ENCODE measurements at places on chromosomes 11 and 22.

- peak; percentile 97 for DNase-seq
Measured at GRCh38 chr11:64854534-64855502, 10.4 kb upstream of the CDC42BPG start.

GRCh38 chr11:33162831-33163230 is 1.6 kb upstream of the CSTF3 start:
- no peak for DNase-seq

- DNase-seq, result no peak
Measured at GRCh38 chr11:1109918-1110705, 35.4 kb downstream of the MUC2 start.

DNA sequence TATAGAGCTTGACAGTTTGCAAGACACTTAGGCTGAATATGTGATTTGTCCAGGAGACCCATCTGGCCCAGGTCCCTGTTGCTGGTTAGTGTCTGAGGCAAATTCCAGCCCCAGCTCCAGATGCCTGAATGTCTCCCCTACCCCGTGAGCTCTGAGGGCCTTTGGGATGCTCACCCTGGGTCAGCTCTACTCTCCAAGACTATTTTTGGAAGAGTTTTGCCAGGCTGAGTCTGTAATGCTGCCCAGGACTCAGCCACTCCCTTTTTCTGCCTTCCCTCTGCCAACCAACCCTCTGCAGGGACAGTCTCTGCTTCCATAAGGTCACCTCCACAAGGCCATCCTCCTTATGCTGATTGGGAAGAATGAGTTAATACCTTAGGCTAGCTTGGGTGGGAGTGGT is 66.3 kb downstream of the CABIN1 start:
- DNase-seq, result no peak

GRCh38 chr22:30221121-30221992 is 25.2 kb downstream of the LIF start:
- no peak for DNase-seq

GRCh38 chr22:46297151-46297812 is 612 bp downstream of the GTSE1 start:
- DNase-seq, result no peak

DNA sequence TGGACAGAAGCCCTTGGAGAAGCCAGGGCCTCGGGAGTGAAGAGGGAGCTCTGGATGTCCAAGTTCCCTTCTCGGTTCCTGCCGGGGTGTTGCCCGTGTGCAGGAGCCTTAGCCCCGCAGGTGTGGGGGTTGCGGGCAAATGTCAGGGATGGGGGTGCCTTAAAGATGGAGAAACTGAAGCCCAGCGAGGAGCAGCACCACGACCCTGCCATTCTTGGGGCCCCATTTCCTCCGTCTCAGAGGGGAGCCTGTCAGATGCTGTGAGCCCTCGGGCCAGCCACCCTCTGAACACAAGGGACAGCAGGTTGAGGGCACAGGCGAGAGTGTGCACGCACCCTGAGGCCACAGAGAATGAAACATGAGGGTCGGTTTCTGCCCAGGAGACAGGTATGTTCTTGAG is 6.3 kb downstream of the OSBPL5 start:
- DNase-seq, result no peak

- no peak for DNase-seq
Measured at GRCh38 chr11:125763483-125763882, 15.1 kb downstream of the PATE2 start.

DNA sequence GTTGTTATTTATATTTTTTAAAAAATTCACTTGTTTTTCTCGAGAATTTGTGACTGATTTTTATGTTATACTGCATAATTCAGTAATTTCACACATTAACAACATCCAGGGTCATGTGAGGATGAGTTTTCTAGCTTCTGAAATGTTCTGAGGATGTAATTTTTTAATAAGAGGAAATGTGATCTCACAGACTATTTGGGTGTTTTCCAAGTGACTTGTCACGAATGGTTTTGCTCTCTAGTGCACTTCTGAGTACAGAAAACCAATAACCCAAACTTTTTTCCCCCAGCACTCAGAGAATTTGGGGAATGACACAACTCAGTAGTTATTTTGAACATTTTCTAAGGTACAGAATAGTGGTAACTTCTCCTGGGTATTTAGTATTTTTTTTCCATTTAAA is 821.1 kb upstream of the ARHGAP42 start:
- no peak for DNase-seq

GRCh38 chr11:118211006-118211405 is 13.8 kb downstream of the JAML start:
- DNase-seq, result no peak

DNA sequence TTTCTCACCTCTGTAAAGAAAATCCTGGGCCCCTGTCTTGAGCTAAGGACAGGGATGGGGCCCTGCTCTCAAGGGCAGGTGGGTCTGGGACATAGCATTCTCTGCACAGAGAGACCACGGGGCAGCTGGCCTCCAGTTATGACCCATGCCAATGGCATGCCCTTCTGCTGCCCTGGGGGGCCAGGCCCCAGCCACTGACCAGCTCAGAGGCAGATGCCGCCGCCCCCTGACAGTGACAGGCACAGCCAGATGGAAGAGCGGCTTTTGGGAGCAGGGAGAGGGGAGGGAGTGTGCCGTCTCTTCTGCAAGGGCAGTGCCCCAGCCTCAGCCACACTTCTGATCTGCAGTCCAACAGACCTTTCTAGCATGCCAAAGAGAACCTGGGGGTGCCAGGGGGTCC is 114.8 kb upstream of the NAV2 start:
- DNase-seq, result peak; percentile 73

DNA sequence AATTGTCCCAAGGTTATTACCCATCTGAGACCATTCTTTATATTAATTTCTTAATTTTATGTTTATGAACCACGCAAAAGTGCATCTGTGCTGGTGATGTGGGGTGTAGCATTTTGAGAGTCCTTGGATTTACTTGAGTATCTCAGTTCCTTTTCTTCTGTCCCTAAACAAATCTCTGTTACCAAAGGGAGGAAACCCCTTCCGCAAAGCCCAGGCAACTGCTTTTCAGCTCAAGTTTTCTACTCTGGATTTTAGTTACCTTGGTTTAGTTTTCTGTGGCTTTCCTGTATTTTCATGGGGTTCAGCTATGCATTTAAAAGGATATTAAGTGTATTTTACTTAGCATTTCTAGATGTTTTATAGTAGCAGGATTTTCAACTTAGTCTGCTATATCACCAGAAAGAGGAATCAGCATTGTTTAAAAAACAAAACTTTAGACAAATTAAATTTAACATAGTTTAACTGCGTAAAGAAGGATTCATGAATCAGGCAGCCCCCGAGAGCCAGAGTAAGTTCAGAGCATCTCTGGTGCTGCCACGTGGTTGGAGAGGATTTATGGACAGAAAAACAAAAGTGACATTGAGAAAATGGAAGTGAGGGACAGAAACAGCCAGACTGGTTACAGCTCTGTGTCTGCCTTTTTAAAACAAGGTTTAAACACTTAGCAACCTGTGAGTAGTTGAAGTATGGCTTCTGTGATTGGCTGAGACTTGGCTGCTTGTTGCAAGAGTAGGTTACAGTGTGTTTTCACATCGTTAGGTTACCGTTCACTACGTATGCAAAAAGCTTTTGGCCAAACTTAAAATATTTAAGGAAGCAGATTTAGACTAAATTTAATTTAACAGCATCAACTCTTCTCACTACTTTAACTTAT is 9.6 kb downstream of the ADM start:
- DNase-seq, result no peak

DNA sequence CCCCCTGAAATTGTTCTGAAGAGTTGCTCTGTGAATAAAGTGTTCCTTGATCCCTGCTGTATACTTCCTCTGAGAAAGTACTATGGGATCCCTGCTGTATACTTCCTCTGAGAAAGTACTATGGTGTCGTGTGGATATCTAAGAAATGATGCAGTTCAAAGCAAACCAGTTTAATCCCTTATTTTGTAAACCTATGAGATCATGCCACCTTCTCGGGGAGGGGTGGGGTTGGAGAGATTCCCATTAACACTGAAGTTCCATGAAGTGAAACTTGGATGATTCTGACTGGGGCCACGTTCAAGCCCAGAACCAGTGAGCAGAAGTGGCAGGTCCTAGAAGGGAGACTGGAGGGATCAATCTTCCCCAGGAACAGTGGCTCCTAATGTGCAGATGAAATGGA is 13.0 kb upstream of the TP53AIP1 start:
- no peak for DNase-seq

- DNase-seq, result no peak
Measured at GRCh38 chr11:35427071-35427470, 7.7 kb upstream of the SLC1A2 start.

GRCh38 chr11:37657645-37658044 is 1059.6 kb upstream of the RAG2 start:
- DNase-seq, result no peak

GRCh38 chr22:43199541-43199940 is 12.6 kb upstream of the TTLL12 start:
- DNase-seq, result no peak

DNA sequence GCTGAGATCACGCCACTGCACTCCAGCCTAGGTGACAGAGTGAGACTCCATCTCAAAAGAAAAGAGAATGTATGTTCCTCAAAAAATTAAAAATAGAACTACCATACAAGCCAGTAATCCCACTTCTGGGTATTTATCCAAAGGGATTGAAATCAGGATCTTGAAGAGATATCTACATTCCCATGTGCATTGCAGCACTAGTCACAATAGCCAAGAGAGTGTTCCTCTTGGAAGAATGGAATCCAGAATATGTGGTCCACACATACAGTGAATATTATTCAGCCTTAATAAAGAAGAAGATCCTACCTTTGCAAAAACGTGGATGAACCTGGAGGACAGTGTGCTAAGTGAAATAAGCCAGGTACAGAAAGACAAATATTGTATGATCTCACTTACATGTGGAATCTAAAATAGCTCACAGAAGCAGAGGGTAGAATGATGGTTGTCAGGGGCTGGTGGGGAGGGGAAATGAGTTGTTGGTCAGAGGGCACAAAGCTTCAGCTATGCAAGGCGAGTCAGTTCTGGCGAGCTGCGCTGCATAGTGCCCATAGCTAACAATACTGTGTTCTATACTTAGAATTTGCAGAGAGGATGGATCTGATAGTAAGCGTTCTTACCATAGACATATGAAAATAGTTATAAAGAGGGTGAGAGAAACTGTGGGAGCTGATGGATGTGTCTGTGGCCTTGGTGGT is 32.1 kb downstream of the GRIK4 start:
- DNase-seq, result no peak

GRCh38 chr11:33773404-33773986 is 825 bp downstream of the FBXO3 start:
- DNase-seq, result no peak

DNA sequence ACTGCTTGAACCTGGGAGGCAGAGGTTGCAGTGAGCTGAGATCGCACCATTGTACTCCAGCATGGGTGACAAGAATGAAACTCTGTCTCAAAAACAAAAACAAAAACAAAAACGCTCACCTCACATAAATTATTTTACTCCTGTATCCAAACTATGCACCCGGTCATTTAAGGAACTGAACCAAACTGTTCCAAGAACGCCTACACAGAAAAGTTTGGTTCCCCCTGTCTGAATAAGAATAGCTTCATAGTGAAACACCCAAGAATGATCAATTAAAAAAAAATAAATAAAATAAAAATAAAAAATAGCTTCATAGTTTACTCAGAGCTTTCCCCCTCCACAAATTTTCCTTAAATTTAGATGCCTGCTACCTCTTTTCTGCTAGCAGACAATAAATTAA is 13.7 kb downstream of the NUP98 start:
- no peak for DNase-seq

- DNase-seq, result no peak
Measured at GRCh38 chr11:44978961-44979331, 28.3 kb upstream of the TP53I11 start.

DNA sequence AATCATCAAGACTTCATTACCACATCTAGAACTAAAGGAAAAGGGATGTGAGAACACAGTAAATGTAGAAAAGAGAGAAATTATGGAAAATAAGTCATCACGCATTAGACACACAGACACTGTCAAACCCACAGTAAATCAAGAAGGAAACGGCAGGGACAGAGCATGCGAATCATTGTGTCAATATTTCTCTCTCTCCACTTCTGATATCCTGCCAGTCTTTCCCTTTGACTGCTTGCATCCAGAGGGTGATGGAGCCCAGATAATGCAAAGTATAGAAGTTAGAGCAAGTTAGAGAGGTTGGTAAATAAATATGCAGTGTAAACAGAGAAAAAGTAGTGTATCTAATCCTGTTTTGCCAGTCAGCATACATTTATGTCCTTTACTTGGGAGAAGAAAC is 706.8 kb upstream of the ANO3 start:
- DNase-seq, result no peak

- no peak for DNase-seq
Measured at GRCh38 chr11:12769834-12770345, 95.7 kb downstream of the TEAD1 start.

DNA sequence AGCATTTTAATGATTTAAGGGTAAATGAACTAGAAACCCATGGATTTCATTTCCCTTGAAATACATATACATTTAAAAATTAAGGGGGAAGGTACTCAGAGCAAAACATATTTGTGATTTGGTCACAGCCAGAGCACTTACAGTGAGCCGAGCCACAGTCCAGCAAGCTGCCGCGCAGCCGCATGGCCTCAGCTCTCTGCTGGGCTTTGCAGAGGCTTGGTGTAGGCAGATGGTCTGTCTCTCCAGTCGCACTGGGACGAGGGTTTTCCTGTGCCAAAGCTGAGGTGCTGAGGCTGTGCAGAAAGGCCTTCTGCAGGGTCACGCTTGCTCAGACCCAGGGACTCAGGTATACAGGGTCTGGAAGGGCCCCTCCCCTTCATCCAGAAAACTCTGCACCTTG is 367.3 kb downstream of the OPCML start:
- no peak for DNase-seq

DNA sequence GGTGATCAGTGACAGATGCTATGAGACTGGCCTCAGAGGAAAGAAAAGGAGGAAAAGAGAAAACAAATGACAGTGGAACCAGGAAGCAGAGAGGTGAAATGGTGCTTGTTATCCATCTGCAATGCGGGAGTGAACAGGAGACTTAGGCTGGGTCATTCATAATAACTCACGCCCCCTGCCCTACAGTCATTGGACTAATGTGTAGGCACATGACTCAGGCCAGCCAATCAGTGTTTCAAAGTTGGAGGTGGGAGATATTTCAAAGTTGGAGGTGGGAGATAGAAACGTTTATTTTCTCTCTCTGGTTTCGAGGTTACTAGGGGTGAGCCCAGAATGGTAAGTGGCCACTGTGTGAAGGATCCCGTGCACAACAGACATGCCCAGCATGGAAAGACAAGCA is 30.3 kb downstream of the SLC22A6 start:
- DNase-seq, result no peak

DNA sequence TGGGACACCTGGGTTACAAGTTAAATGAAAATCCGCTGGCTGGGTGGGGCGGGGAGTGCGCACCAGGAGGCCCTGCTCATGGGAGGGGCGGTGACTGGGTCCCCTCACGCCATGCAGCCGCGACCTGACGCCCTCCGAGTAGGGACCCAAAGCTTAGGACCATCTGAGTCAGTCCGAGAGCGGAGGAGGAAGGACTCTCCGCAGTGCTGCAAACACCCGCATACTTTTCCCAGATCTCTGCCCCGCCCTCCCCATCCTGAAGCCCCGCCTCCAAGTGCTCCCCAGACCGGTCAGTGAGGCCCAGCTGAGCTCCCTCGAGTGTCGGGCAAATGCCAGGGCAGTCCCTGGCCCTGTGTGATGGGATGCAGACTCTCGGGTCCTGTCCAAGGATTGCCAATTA is 6.6 kb upstream of the FLI1 start:
- DNase-seq, result no peak

- DNase-seq, result no peak
Measured at GRCh38 chr11:78187366-78188285, 800 bp downstream of the KCTD21 start.

GRCh38 chr11:97964332-97965004 is 1056.3 kb upstream of the CNTN5 start:
- no peak for DNase-seq

All from coronary artery (tissue), 2 donors.